ENCODE measurements at places on chromosomes 3 and 15.

- no peak for DNase-seq
These were observed 4.3 kb downstream of the PLEKHO2 start for GRCh38 chr15:64845831-64846595.

DNA sequence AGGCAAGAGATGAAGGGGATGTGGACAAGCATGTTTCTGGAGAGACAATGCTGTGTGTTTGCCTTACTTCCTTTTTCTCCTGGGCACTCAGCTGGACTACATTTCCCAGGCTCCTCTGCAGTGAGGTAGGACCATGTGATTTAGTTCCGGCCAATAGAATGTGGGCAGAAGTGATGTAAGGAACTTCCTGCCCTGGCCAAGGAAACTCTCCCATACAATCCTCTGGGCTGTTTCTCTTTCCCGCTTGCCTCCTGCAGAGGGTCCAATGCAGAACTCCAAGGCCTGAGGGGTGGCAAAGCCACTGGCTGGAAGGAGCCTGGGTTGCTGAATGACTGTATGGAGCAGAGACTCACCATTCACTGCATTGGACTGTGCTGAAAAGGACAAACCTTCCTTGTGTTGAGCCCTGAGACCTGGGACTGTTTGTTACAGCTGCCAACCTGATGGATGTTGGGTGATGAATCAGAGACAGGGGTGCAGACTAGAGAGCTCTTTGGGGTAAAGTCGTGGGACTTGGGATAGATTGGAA is 82.7 kb upstream of the SLC6A6 start:
- DNase-seq = no peak

DNA sequence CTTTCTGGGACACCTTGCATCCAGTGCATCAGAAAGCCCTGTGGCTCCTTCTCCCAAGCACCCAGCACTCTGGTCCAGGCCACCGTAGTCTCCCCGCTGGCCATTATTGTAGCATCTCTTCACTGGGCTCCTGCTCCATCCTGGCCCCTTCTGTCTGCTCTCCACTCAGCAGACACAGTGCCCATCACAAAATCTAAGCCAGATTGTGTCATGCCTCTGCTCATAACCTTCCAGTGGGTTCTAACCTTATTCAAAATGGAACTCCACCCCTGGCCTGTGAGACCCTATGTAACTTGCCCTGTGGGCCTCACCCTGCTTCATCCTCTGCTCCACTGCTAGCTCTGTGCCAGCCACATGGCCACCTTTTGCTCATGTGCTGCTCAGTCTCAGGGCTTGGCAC is 31.7 kb upstream of the PRR23E start:
- no peak for DNase-seq

- DNase-seq = no peak
These were observed 1.4 kb upstream of the WHAMM start for GRCh38 chr15:82807920-82808633.

GRCh38 chr3:187913617-187914033 is 168.4 kb upstream of the BCL6 start:
- no peak for DNase-seq

DNA sequence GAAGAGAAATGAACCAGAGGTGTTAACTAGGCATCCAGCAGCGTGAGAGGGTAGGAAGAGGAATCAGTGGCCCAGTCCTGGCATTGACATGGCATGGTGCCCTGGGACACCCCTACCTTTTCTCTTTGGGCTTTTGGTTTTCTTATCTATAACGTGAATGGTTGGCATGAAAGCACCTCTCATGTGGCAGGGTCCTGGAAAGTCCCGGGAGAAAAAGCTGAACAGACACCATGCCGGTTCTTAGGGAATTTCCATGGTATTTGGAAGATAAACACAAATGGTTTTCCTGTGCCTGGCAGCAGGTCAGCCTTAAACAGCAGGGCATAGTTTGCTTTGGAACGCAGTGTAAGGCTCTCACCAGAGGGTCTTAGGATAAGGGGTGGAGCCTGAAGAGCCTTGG is 15.4 kb downstream of the ARNT2 start:
- no peak for DNase-seq

GRCh38 chr15:36954486-36954885 is 145.9 kb downstream of the MEIS2 start:
- DNase-seq = no peak

DNA sequence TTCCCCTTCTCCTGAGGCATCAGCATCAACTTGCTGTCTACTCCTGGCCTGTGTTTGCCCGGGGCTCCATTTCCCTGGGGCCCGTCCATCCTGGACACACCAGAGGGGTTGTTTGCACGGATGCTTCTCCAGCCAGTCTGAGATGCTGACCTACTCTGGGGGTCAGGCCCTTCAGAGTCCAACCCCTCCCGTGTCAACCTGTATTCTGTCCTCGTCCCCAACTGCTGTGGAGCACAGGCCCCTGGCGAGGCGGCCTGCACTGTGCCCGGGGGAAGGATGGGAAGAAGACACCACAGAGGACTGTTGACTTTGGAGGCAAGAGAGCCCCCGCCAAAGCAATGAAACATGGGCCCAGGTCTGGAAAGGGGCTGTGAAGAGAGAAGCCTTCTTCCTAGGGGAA is 25.8 kb downstream of the ALS2CL start:
- DNase-seq = no peak

- peak; percentile 5 for DNase-seq
These were observed 23.5 kb upstream of the LRTM1 start for GRCh38 chr3:54951405-54951804.

DNA sequence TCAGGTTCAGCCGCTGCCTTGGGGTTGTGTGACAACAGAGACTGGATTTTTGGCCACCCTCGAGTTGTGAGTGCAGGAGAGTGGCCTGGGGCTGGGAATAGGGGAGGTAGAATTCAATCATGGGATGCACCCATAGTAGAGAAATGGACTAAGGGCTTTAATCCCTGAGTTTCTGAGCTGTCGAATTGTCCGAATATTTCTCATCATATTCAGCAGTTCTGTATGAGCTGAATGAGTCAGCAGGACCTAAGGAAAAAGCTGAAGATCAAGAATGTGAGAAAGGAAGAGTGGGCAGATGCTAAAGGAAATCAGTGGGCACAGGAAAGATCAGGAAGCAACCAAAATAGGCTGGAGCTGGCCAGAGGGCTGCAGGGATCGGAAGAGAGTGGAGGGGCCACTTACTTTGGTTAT is 44.4 kb upstream of the SACM1L start:
- DNase-seq = no peak

Measured in occipital lobe (tissue), 3 donors.